H1 (cell line): ENCODE measurements at places on chromosomes 16 and 17. TPM values are rescaled to one million over a fixed set of nuclear protein-coding genes. Genes with fewer than 3 reads are reported as not detected.

Gene LCAT
- 14.9 and 19.6 TPM in 2 replicates for total RNA-seq

- H3K4me3 ChIP-seq, result no peak overlapping the region
- H3K36me3 ChIP-seq, result no peaks in the 10 kb centered on the region
- no peak overlapping the region; the same call in 1 of the 2 replicates for H3K27ac ChIP-seq
- H3K27me3 ChIP-seq, result no peaks in the 10 kb centered on the region
- H3K4me1 ChIP-seq, result peaks cover 4% of the 10 kb centered on the region; the same call in 1 of the 2 replicates
- no peak for DNase-seq
These were observed 24.2 kb downstream of the SGSH start for GRCh38 chr17:80195671-80196529.

DNA sequence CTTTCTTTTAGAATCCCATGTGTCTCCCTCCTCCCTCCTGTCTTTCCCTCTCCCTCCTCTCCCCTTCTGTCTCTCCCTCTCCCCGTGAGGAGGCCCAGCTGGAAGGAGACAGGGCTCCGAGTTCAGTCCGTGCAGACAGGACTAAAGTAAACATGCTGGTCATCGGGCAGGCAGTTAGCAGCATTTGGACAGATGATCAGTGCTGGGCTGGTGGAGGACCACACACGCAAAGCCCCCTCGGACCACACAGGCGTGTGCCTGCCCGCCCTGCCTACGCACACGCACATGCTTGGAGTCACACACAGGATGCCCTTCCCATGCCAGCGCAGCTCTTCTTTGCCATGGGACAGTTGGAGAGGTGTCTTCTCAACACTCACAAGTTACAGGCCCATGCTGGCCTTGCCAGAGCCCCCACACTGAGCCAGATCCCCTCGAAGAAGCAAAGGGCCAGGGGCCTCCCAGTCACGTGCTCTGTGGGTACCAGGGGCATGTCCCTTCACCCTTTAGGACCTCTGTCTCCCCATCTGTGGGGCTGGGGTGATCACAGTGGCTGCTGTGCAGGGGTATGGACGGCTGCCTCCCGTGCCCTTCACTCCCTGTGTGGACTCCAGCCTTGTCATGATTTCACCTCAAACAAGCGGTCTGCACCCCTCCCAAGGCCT lies 215.7 kb upstream of the FOXF1 start:
- no peaks in the 10 kb centered on the region for H3K36me3 ChIP-seq
- H3K27me3 ChIP-seq, result peaks cover 20% of the 10 kb centered on the region
- H3K27ac ChIP-seq, result no peak overlapping the region
- no peak overlapping the region for H3K4me3 ChIP-seq

DNA sequence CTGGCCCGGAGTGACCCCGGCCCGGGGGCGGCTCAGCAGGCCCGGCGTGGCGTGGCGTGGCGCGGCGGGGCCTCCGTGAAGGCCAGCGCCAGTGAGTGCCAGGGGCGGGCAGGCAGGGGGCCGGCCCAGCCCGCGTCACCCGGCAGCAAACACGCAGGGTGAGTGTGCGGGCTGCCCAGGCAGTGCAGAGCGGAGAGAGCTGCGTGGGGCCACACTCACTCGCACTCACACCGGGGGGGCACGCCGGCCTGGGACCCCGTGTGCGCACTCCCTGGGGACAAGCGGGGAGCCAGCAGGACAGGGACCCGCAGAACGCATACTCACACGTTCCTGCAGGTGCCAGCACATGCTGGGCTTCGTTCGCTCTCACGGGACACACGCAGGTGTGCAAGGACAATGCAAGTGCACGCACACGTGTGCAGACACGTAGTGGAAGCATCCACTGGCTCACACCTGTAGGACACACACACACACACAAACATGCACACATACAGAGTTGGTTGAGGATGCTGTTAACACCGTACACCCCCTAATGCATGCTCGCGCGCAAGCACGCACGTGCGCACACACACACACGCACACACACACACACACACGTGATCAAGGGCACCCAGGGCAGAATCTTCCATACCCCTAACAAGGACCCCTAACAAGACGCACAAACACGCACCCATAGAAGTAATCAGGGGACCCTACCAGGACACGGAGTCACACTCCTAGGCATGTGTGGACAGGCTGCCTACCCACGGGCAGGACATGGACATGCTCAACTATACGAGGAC lies 7.7 kb downstream of the USP6 start:
- no peak overlapping the region for H3K27ac ChIP-seq
- H3K36me3 ChIP-seq, result no peaks in the 10 kb centered on the region
- no peak for DNase-seq
- no peaks in the 10 kb centered on the region for H3K4me1 ChIP-seq
- no peak overlapping the region; the same call in 1 of the 2 replicates for H3K4me3 ChIP-seq

Gene KRTAP2-2
- not detected in 2 replicates for total RNA-seq

- H3K4me1 ChIP-seq, result peaks cover 14% of the 10 kb centered on the region; the same call in 1 of the 2 replicates
- no peaks in the 10 kb centered on the region for H3K36me3 ChIP-seq
- H3K4me3 ChIP-seq, result no peak overlapping the region
- DNase-seq, result no peak
These were observed 179.6 kb upstream of the TNRC6C start for GRCh38 chr17:77778636-77779489.
